ENCODE measurements at places on chromosomes 7 and 10.

- DNase-seq: no peak
These were observed 4.8 kb downstream of the IMPDH1 start for GRCh38 chr7:128404886-128405470.

GRCh38 chr10:11793762-11794479, 29.2 kb upstream of the PROSER2 start:
- no peak for DNase-seq

DNA sequence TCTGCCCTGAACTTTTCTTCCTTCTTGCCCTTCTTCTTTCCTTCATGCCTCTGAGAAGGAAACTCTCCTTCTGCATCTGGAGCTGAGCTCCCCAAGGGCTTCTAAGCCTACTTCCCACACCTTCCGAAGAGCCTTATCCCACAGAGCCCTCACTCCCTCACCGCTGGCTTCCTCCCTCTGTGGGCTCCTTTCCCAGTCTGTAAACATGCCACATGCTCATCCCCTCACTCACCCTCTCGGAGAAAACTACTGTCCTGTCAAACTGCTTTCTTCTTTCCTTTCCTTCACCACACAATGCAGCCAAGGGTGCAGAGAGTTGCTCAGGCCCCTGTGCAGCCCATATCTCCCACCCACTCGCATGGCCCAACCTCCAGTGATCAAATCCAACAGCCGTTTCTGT, 18.1 kb downstream of the ANKRD16 start:
- DNase-seq: no peak

DNA sequence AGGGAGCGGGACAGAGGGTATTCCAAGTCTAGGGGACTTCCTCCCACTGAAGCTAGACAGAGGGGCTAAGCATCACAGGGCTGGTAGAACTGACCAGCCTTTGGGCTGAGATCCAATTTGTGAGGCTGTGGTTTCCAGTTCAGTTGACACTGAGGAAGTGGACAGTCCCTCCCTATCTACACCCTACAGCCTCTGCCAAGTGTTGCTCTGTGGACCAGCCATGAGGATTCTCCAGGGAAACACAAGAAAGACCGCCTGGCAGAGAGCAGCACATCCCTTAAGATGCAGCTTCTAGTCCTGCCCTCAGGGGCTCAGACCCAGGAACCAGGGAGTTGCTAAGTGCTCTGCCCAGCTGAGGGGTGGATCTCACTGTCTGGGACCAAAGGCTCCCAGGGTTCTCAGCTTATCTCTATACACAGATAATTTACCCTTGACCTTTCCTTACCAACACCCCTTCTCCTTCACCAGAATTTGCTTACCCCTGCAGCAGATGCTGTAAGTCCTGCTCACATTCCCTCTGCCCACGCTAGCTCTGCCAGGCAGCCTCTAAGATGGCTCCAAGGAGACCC, 252.0 kb downstream of the SKIDA1 start:
- DNase-seq: no peak

DNA sequence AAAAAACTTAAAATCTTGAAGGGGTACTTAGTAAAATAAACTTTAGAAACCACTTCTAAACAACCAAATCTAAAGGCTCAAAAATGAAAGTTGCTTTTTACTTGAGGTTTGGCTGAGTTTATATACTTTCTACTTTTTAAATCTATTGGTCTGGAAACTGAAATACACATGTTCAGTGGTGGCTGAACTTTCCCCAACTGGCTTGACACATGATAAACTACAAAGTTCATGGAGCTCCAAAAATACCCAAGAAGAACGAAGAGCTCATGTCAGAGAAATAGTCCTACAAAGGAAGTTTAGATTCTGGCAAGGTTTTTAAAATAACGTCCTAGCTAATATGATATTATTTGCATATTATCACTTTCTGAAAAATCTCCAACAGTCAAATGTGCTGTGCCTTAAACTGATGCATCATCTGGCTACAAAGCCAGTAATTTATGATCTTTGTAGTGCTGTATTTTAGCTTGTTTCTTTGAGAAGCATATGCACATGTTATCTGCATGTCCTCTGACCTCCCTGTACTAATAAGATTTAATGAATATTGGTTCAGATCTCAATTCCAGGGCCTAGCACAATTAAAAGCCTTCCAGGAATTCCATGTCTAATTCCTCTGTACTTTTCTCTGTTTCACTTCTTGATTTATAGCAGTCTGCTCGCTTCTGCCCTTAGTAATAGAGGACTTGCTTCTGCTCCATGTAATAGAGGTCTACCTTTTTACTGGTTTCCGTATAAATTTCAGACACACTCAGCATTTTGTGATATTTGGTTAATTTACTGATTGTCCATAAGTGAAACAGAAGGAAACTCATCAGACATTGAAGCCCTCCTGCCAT, 28.2 kb downstream of the SEMA3C start:
- DNase-seq: no peak

- no peak for DNase-seq
These were observed 32.8 kb downstream of the GSAP start for GRCh38 chr7:77383333-77383740.

DNA sequence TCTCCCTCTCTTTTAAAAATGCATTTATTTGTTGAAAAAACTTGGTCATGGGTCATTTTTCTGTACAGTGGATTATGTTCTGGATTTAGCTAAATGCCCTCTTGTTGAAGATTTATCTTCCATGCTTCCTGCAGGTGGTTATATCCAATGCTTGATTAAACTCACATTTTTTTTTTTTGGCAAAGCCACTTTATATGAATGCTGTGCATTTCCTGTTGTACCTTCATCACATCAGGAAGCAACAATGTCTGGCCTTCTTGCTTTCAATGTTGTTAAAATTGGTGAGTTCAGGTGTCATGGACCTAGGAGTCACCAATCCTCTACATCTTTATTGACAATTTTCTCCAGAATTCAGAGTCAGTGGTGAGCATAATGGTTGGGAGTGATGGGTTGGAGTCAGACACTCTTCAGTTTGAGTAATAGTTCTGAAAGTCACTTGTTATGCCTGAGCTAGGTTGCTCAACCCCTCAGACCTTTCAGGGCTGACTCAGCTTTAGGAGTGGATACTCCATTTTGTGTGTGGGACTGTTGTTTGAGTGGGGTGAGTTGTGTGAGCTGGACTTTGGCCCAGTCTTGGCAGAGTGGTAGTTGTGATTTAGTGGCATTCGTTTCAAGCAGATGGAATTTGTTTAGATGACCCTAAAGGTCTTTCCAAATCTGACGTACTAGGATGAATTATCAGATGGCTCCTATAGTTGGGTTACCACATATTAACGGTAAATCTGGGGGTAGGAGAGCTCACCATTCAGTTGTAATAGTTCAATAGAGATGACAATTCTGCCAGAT, 213.5 kb upstream of the ZNF32 start:
- DNase-seq: no peak

DNA sequence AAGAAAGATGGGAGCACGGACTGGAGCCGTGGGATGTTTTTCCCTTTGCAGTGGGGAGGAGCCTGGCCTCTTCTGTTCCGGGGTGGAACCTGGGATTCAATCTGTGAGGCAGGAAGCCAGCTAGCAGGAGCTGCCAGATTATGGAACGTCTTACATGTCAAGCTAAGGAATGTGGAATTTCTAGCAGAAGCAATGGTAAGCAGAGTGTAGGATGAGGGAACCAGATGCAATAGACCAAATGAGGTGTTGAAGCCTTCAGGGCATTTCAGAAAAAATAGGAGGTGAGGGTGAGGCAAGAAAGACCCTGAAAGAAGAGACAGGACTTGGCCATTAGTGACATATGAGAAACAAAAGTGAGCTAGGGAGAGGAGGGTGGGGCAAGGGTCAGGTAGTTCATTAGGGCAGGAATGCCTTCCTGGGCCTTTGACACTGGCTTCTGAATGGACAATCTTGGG, 105.5 kb downstream of the CHN2 start:
- no peak for DNase-seq

DNA sequence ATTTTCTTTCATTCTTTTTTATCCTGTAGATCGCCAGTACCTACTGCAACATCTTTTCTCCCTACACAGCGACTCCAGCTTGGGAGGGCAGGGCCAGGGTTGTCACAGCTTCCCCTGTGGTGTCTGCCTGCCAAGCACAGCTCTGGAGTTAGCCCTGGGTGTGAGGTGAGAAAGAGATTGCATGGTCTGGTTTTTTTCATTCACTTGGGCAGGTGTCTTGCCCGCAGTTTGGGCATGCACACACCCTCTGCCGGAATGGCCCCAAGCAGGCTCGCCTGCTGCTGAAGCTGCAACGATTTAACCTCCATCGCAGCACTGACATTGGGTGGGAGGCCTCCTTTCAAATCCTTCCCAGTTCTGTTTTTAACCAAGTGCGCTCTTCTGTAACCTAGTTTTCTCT, 132.8 kb downstream of the WNT2 start:
- DNase-seq: no peak

DNA sequence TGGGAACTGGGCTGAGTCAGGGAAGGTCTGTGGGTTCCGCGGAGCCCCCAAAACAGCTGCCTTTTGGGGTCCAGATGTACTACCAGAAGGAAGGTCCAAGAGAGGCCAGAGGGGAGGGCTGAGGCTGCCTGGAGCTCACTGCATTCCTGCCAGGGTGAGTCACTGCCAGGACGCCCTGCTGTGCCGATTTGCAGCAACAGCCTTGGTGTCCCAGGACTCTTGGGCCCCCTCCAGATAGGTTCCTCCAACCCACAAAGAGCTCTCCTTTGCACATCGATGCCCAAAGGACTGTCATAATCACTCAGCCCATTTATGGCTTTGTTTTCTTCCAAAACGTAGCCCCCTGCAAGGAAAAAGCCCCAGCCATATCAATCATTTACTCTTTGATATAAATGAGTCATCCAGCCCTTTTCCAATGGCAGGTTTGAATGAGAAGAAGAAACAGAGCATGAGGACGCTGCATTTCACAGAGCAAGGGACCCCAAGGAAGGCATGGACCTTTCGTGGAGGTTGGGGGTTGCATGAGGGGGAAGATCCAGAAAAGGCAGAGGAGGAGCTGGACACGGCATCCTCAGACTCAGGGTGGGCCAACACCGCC, 32.2 kb upstream of the COL13A1 start:
- DNase-seq: no peak

DNA sequence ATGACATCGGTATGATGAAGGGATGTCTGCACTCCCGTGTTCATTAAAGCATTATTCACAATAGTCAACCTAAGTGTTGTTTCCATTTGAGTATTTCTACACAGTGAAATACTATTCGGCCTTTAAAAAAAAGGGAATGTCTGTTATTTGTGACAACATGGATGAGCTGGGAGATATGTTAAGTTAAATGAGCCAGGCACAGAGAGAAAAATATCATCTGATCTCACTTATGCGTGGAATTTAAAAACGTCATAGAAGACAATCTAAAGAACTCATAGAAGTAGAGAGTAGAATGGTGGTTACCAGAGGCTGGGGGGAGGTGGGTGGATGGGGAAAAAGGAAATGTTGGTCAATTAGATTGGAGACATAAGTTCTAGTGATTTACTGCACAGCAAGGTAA, 753.3 kb downstream of the GRM8 start:
- DNase-seq: no peak

DNA sequence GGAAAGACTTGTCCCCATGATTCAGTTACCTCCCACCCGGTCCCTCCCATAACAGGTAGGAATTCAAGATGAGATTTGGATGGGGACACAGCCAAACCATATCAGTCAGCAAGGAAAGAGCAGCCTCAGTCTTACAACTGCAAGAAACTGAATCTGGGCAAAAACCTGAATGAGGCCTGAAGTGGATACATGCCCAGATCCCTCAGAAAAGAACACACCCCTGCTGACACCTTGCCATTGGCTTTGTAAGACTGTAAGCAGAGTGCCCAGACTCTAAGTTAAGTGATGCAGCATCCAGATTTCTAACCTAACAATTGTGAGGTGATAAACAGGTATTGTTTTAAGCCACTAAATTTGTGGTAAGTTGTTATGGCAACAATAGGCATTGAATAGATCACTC, 670.8 kb downstream of the SORCS1 start:
- DNase-seq: no peak

DNA sequence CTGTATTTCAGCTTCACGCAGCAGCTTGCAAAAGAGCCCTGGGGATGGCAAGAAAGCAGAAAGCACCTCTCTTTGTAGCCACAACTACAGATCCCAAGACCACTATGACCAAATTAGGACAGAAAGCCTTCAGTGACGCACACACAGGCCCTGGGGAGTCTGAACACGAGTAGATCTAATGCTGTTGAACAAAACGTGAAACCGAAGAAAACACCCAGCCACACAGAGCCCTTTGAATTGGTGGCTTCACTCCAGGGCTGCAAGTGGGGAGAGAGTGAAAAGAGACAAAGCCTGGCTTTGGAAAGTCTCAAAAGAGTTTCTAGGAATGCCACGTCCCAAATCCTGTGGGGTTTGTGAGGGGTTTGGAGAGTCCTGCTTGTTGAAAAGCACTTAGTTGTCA, 28.4 kb downstream of the PLXNA4 start:
- no peak for DNase-seq

DNA sequence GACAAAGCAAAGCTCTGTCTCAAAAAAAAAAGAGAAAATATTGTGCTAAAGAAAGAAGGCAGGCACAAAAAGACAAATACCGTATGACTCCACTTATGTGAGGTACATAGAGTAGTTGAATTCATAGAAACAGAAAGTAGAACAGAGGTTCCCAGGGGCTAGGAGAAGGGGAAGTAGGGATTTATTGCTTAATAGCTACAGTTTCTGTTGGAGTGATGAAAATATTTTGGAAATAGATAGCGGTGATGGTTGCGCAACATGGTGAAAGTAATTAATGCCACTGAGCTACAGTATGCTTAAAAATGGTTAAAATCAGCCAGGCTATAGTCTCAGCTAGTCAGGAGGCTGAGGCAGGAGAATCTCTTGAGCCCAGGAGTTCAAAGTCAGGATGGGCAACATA, 18.5 kb upstream of the NPFFR1 start:
- no peak for DNase-seq

- DNase-seq: no peak
These were observed 57.8 kb upstream of the FZD1 start for GRCh38 chr7:91206361-91206960.

DNA sequence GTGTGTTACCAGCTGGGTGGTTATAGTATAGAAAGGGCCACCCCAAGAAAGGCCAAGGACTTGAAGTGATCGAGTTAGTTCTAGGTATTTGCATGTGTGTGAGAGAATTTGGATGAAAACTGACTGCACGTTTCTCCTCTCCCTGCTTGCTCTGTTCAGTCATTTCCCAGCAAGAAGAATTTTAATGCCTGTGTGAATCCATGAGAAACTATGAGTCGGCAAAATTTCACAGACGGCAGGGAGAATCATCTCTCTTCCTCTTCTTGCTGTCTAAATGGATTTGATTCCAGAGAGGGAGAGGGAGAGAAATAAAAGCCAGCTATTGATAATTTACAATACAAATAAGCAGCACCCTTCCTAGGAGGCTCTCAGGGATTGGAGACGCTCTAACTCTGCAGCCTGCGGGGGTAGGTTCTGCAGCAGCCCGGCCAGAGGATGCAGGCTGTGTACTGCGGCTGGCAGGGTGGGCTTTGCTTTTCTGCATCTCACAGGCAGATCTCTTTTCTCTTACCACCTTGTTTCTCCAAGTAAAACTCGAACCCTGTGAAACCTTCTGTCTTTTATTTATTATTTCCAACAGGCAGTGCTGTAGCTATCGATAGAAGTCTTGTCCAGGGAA, 183.6 kb downstream of the TCF7L2 start:
- no peak for DNase-seq

- DNase-seq: no peak
These were observed 90.9 kb upstream of the NRBF2 start for GRCh38 chr10:63042256-63042655.

Measured in activated CD8-positive, alpha-beta memory T cell treated with anti-CD3 and anti-CD28 coated beads for 48 hours (primary cell).